Activated naive CD4-positive, alpha-beta T cell treated with anti-CD3 and anti-CD28 coated beads for 36 hours (primary cell): ENCODE measurements at places on chromosomes 12 and 14. TPM values are rescaled to one million over a fixed set of nuclear protein-coding genes. Genes with fewer than 3 reads are reported as not detected.

Gene OR6C2
- total RNA-seq: not detected

Gene AKAP3
- total RNA-seq: 1.8 TPM

Gene SLCO1B1
- not detected for total RNA-seq

Gene APEX1
- 187 TPM for total RNA-seq

Gene MIPOL1
- 0.15 TPM for total RNA-seq

Gene CYP27B1
- total RNA-seq: 6.1 TPM

Gene KRT2
- not detected for total RNA-seq

Gene ARHGAP9
- 95.9 TPM for total RNA-seq

Gene SEL1L
- total RNA-seq: 41.2 TPM

Gene CCDC196
- not detected for total RNA-seq

Gene RNASE7
- total RNA-seq: not detected

Gene SSTR1
- not detected for total RNA-seq

Gene ADCY6
- total RNA-seq: 0.15 TPM

GRCh38 chr12:43306066-43306465 is 245.9 kb downstream of the ADAMTS20 start:
- no peak for DNase-seq

- peak; percentile 25 for DNase-seq
These were observed 193.6 kb upstream of the NUDT4 start for GRCh38 chr12:93183940-93184671.

- peak; percentile 55 for DNase-seq
These were observed 269.6 kb upstream of the AMIGO2 start for GRCh38 chr12:47349137-47350061.

GRCh38 chr14:69298131-69299071 is 38.4 kb downstream of the GALNT16 start:
- no peak for DNase-seq

DNA sequence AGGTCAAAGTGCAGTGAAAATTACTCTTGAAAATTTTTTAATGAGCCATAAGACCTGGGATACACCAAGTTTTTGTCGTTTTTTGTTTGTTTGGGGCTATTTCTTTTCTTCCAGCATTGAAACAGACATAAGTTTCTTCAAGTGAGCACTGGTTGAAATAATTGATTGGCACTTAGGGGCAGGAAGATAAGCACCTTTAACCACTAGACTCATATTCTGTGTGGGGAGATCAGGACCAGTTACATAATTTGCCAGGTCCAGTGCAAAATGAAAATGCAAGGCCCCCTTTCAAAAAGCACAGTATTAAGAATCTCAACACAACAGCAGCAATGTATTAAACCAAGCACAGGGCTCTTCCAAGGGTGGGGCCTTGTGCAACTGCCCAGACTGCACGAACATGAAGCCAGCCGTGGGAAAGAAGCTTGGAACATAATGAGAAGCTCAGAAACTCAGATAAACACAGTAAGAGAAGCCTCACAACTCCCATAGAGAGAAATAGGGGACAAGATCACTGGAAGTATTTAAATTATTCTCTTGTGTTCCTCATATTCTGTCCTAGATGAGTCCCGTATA is 3.2 kb upstream of the TCP11L2 start:
- no peak for DNase-seq

DNA sequence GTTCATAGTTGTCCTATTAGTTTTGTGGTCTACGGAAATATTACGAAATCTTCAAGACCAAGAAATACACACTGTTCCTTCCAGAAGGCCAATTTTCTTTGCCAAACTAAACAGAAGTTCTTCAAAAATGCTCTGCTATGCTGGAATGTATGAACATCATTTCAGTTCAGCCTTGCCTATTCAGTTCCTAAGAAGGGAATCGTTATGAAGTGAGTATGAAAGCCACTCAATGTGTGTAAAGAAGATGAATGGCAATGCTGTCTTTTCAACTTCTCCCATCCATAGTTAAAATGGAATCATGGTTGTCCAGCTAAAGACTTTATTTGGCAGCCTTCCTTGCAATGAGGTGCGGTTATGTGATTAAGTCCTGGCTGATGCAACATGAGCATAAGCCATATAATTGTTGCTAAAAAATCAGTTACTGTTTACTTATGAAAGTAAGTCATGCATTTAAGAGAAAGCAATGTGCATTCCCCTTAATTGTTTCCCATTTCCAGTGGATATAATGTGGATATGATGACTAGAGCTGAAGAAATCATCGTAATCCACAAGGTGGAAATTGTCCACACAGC is 73.8 kb upstream of the PTPRR start:
- no peak for DNase-seq

DNA sequence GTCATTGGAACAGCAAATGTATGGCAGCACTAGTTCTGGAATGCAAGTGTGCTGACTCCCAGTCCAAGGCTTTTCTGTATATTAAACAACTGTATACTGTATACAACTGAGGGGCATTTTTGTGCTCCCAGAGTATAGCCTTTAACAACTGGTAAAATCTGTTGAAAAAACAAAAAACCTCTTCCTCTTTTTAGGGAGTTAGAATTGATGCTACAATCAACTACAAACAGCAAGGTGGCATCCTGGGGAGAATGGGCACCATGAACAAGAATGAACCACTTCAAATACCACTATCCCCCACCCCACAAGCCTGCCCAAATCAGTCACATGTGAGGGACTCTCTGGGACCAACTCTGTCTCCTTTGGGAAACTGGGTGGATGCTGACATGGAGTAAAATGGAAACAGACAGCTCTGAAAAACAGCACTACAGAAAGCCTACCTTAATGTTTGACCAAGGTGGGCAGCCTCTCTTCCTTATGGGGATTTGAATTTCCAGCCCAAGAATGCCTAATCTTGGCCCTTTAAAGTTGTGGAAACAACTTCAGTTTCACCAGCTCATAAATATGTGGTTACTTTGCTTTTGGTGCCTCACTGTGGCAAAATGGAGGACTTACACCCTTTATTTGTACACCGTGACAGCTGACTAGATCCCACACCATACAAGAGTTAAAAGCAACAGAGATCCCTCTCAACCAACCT is 7.5 kb downstream of the VTI1B start:
- peak; percentile 55 for DNase-seq

- no peak for DNase-seq
These were observed 114.2 kb upstream of the SINHCAF start for GRCh38 chr12:31440134-31440533.

GRCh38 chr12:28601570-28602058 is 411.4 kb downstream of the CCDC91 start:
- DNase-seq: no peak

GRCh38 chr12:101551362-101552114 is 43.2 kb upstream of the MYBPC1 start:
- no peak for DNase-seq

GRCh38 chr14:75139185-75139584 is 12.3 kb upstream of the NEK9 start:
- no peak for DNase-seq

- DNase-seq: no peak
These were observed 445.2 kb downstream of the NAV3 start for GRCh38 chr12:78275886-78276285.

DNA sequence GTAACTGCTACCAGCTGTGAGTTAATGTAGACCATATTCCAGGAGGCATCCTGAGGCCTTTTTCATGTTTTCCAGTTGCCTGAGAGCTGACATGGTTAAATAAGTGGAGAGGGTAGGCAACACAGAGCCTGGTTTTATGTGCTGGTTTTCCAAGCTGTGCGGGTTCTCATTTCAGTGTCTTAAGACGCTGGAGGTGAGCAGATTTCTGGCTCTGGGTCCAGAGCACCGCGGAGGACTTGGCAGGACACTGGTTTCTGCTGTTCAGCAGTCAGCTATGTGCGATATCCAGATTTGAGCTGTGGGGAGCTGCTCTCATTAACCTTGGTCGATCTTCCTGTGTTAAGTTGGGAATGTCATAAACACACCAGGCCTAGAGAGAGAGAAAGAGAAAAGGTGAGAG is 680.8 kb downstream of the BCL11B start:
- DNase-seq: no peak

DNA sequence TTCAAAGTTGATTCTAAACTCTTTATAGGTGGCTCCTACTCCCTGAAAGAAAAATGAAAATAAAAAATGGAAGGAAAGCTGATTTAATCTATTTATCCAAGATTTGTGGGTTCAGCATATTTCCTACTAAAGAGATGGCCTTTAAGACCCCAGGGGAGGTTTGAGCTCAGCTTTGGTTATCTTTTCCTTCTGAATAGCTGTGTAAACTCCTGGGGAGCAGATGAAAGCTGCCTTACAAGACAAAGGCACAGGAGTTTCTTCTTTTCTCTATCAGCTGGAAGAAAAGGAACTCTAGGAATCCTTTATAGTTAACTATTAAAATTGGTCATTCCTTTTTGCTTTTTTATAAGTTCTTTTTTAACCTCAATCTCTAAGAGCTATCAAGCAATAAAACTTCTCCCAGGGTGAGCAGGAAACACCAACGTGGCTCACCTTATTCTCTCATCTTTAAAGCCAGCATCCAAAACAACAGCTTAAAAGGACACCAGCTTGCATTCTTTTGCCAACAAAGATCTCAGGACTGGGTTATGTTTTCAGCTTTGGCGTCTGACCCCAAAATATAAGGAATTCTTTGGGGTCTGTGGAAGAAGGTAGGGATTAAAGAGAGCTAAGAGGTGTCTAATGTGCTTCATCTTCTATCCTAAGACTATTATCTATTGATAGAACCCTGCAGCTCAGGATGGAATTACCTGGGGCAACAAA is 371.7 kb upstream of the KITLG start:
- no peak for DNase-seq

GRCh38 chr14:91872011-91872501 is 4.7 kb upstream of the TC2N start:
- peak; percentile 71 for DNase-seq

DNA sequence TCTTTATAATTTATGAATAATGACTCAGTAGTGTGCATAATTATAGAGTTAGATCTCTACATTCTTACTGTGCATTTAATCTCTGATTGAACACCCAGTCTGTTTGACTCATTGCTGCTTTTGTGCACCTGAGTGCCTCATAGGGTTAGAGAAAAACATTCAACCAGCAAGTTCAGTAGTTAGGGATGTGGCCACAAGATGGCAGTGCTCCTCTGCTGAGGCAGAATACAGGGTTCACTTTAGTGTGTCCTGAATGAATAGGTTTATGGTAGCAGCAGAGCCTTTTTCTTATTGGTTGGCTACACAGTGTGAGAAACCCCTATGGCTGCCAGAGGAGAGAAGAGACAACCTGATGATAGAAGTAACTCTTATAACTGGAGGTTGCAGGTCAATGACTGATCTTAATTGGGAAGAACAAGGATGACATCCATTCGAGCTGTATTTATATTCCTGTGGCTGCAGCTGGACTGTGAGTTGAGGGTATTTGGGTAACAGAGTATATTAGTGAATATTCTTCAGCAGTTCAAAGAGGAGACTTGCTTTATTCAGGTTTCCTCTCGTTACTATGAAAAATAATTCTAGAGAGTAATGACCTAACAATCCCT is 194.9 kb upstream of the OR4E1 start:
- DNase-seq: peak; percentile 95
